Naive thymus-derived CD4-positive, alpha-beta T cell (primary cell): ENCODE measurements at places on chromosomes 16 and 17.

DNA sequence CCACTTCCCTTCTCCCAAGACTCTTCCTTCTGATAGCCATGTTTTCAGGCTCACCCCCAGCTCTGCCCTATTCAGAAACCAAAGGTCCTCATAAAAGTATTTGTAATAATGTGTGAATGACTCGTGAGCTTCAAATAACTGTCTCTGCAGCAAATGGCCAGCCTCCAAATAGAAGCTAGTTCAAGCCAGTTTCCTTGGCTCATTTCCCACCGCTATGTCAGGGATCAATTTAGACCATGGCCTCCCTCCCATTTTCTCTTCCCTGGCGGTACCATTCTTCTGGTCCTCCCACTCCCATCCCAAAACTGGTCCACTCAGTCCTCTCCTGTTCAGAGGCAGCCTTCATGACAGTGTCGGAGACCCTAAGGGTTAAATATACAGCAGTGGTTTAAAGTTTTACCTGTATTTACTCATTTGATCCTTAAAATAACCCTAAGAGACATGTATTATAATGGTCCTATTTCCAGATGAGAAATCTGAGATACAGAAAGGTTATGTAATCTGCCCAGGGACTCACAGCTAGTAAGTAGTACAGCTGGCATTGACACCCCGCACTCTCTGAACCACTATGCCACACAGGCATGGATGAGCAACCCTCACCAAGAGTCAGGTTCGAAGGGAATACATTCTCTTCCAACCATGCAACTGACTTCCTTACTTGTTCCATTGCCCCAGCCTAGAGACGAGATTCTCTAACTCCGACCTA is 42.9 kb downstream of the GAS7 start:
- no peak for DNase-seq

GRCh38 chr16:70476272-70477020 is 22.1 kb downstream of the FCSK start:
- no peak for DNase-seq

GRCh38 chr17:65556910-65557348 is 4.5 kb downstream of the AXIN2 start:
- peak; percentile 38 for DNase-seq

GRCh38 chr17:47896672-47897490 is 845 bp downstream of the SP2 start:
- peak; percentile 14 for DNase-seq

DNA sequence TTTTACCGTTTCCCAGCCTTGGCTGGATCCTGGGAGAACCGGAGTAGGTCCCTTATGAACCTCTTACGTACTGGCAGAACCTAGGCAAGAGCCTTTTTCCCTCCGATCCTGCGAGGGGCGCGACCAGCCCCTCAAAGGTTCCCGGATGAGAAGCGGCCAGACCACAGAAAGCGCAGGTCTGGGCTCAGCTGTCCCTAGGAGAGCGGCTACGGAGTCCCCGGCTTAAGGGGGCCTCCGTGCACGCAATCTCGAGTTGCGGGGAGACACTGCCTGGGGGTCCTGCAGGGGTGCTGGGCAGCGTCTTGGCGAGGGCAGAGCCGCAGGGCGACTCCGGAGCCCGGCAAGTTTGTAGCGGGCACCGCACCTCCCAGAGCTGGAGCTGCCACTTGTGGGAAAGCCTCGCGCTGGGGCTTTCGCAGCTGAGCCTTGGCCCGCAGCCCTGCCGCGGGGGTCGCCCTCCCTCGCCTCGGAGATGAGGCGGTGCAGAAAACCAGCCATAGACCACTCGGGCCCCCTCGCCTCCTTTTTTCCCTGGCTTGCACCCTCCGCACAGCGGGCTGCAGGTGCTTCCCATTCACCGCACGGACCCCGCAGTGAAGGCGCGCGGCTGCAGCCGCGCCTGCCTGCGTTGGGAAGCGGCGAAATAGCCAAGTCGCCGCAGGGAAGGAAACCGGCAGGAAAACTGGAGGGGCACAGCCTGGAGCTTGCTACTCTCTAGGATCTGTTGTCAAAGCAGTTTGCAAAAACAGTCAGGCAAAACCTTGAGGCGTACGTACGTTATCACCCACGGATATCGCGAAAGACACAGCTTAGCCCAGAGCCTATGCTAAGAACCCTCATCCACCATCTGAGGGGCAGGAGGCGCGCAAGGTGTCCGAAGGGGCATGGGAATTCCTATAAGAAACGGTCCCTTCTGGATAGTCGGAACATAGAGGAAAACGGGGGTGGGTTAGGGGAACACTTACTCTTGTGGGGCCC is 834 bp downstream of the CDH8 start:
- no peak for DNase-seq

DNA sequence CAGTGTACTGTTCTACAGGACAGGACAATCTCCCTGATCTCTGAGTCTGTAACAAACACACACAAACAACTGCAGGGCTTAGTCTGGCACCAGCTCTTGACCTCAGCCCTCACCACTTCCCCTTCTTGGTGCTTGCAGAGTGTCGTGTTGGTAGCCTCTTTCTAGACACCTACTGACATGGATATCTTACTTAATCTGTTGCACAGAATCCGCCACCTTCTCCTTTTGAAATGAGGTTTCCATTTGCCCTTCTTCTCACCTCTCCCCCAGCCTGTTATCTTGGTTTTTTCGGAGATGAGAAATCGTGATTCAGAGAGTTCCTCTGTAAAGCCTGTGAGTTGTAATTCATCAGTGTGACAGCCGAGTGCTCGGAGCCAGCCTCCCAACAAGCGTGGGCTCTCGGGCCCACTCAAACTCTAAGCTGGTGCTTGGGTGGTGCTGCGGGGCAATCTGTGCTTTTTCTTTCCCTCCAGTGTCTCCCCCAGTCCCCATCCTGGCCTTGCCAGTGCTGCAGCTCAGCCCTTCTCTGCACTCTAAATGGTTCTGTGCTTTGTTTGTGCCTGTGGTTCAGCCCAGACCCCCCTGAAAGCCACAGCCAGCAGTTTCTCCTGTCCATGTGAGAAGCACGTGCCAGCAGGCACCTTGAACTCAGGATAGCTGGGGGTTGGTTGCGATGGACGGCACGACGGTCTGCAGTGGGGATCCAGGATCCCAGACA is 28.1 kb downstream of the KIAA0513 start:
- DNase-seq, result peak; percentile 61

DNA sequence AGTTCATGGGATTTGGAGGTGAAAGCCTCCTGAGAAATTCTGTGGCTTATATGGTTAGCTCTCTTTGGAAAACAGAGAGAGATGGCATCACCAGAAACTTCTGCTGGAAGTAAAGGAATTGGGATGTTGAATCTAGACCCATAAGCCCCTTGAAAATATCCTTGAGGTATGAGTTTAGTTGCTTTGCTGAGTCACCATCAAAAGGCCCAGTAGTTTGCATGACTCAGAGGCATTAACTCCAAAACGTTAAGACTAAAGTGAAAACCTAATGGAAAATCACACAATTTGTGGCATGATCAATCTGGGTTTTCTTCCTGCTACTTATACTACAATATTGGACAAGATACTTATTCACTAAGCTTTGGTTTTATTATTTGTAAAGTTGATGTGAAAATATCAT is 349.2 kb upstream of the SALL1 start:
- DNase-seq, result no peak

DNA sequence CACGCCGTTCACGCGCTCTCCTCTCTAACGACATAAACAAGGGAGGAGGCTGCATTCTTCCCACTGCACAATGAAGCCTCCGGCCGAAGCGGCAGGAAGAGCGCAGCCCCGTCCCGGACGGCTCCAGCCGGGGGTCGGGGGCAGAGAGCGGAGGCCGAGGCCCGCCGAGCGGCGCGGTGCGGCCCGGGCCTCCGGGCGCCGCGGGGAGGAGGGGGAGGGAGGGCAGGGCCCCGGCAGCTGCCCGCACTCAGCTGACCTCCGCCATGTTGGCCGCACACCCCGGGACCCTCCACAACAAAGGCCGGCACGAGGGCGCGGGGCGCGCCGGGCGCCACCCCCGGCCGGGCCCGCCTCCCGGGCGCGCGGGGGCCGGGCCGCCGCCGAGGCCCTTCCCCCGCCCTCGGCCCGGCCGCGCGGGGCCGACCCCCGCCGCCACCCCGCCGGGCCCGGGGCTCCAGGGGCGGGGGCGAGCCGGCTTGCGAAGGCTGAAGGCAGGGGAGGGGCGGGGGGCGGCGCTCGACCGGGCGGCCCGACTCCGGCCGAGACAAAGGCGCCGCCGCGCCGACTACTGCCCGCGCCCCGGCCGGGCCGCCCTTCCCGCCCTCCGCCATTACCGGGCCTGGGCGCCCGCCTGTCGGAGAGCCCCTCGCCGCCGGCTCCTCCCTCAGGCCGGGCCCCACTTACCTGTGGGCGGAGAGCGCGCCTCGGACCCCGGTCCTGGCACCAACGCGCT is 527 bp downstream of the SIAH1 start:
- peak; percentile 16 for DNase-seq
